ENCODE measurements at places on chromosomes 3 and 15. TPM values are rescaled to one million over a fixed set of nuclear protein-coding genes. Genes with fewer than 3 reads are reported as not detected.

RYR3 gene
- polyA plus RNA-seq, result 0.72 TPM

DNA sequence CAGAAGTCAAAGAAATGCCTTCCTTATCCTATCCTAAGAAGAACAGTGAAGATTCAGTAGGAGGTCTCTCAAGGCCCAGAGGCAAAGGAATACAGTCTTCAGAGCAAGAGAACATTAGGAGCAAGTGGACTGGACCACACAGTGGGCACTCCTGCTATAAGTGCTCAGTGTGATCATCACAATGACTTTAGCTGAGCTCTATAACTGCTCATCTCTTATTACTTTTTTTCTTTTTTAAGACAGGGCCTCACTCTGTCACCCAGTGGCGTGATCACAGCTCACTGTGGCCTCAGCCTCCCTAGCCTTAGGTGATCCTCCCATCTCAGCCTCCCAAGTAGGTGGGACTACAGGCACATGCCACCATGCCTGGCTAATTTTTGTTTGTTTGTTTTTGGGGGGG lies 48.1 kb downstream of the COL8A1 start:
- H3K27me3 ChIP-seq, result no peaks in the 10 kb centered on the region

DNA sequence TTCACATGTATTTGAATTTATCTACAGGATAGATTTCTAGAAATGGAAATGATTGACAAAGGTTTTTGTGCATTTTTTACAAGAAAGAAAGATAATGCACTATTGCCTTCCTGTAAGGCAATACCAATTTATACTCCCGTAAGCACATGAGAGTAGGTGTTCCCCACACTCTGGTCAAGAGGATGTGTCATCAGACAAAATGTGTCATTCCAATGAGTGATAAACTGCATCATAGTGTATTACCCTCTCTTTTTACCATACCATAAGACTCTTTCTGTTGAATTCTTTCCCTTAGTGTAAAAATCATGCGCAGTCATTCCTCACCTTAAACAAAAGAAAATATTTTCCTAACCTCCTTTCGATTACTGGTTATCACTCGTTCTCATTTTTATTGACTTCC lies 251.0 kb downstream of the ROBO1 start:
- no peaks in the 10 kb centered on the region for H3K36me3 ChIP-seq
- no peak for DNase-seq
- H3K4me1 ChIP-seq, result no peaks in the 10 kb centered on the region
- H3K27me3 ChIP-seq, result peaks cover 4% of the 10 kb centered on the region
- no peak overlapping the region for H3K4me3 ChIP-seq

GRCh38 chr3:27633224-27633545 lies 88.9 kb downstream of the EOMES start:
- H3K27ac ChIP-seq, result no peak overlapping the region
- no peak for DNase-seq
- H3K27me3 ChIP-seq, result no peaks in the 10 kb centered on the region
- no peak overlapping the region for H3K4me3 ChIP-seq

FOXB1 gene
- not detected for polyA plus RNA-seq

GPR62 gene
- 0.94 TPM for polyA plus RNA-seq

GRCh38 chr3:195512798-195513345 lies 30.3 kb downstream of the PPP1R2 start:
- peaks cover 26% of the 10 kb centered on the region for H3K4me1 ChIP-seq
- no peak for DNase-seq
- no peaks in the 10 kb centered on the region for H3K27me3 ChIP-seq
- no peak overlapping the region for H3K4me3 ChIP-seq

GPR149 gene
- not detected for polyA plus RNA-seq

- H3K4me3 ChIP-seq, result no peak overlapping the region
- no peak overlapping the region for H3K27ac ChIP-seq
- peaks cover 7% of the 10 kb centered on the region for H3K27me3 ChIP-seq
- no peaks in the 10 kb centered on the region for H3K4me1 ChIP-seq
- H3K36me3 ChIP-seq, result no peaks in the 10 kb centered on the region
- peak; percentile 23 for DNase-seq
Measured at GRCh38 chr15:69035205-69035917, 20.9 kb downstream of the NOX5 start.

DNA sequence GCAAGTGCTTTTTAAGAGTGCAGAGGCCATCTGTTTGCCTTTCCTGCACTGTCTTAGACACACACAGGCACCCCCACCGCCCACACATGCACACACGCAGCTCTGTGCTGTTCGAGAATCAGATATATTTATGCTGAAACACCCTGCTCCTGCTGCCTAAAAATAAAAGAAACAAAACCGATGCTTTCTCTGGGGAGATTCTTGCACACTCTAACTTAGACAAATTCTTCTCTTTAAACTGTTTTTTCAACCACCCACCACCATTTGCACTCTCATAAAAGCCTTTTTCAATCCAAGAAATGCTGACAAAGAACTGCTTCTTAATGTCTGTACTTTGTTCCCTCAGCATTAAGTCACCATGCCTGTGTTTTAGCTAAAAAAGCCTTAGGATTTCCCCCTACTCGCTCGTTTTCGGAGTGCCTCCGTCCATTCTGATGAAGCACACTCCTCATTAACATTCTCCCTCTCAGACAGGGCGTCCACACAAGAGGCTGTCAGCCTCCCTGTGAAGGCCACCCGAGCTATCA lies 26.2 kb downstream of the SLC12A8 start:
- H3K4me1 ChIP-seq, result peaks cover 37% of the 10 kb centered on the region
- no peaks in the 10 kb centered on the region for H3K27me3 ChIP-seq
- H3K27ac ChIP-seq, result peak overlapping the region; percentile 73
- H3K36me3 ChIP-seq, result no peaks in the 10 kb centered on the region
- DNase-seq, result peak; percentile 65

GRCh38 chr15:87760547-87761314 lies 495.8 kb downstream of the NTRK3 start:
- H3K4me3 ChIP-seq, result no peak overlapping the region
- no peaks in the 10 kb centered on the region for H3K27me3 ChIP-seq
- DNase-seq, result no peak
- no peaks in the 10 kb centered on the region for H3K36me3 ChIP-seq
- H3K4me1 ChIP-seq, result peaks cover 4% of the 10 kb centered on the region
- no peak overlapping the region for H3K27ac ChIP-seq

GRCh38 chr3:67006460-67006859 lies 8.4 kb downstream of the KBTBD8 start:
- H3K36me3 ChIP-seq, result peaks cover 16% of the 10 kb centered on the region
- H3K27me3 ChIP-seq, result no peaks in the 10 kb centered on the region
- peak overlapping the region; percentile 18 for H3K4me3 ChIP-seq
- peak; percentile 44 for DNase-seq

DNA sequence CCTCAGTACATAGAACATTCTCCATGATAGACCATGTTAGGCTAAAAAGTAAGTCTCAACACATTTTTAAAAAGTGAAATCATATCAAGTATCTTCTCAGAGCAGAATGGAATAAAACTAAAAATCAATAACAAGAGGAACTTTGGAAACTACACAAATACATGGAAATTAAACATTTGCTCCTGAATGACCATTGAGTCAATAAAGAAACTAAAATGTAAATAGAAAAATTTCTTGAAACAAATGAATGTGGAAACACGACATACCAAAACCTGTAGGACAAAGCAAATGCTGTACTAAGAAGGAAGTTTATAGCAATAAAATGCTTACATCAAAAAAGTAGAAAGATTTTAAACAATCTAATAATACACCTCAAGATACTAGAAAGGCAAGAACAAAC lies 33.6 kb downstream of the NEK10 start:
- H3K4me3 ChIP-seq, result no peak overlapping the region
- H3K4me1 ChIP-seq, result no peaks in the 10 kb centered on the region
- no peaks in the 10 kb centered on the region for H3K27me3 ChIP-seq
- no peak overlapping the region for H3K27ac ChIP-seq
